ENCODE measurements at places on chromosomes 12 and 14. TPM values are rescaled to one million over a fixed set of nuclear protein-coding genes. Genes with fewer than 3 reads are reported as not detected.

The ATN1 gene
- 83.7 TPM for total RNA-seq

The SLCO1B1 gene
- total RNA-seq: not detected

The PTGDR gene
- total RNA-seq: not detected

The RNASE7 gene
- 11.8 TPM for total RNA-seq

The GPD1 gene
- 0.37 TPM for total RNA-seq

The DERA gene
- total RNA-seq: 40.8 TPM

The SMIM41 gene
- not detected for total RNA-seq

The ATL1 gene
- 3.2 TPM for total RNA-seq

The CRACR2A gene
- not detected for total RNA-seq

The RPGRIP1 gene
- not detected for total RNA-seq

- H3K4me1 ChIP-seq: no peaks in the 10 kb centered on the region
- DNase-seq: no peak
- no peaks in the 10 kb centered on the region for H3K27me3 ChIP-seq
- H3K27ac ChIP-seq: peak overlapping the region; percentile 50
These were observed 66.5 kb downstream of the TRAFD1 start for GRCh38 chr12:112191840-112192321.

GRCh38 chr12:95736631-95737030 lies 53.9 kb downstream of the NTN4 start:
- DNase-seq: no peak
- H3K27ac ChIP-seq: no peak overlapping the region
- no peaks in the 10 kb centered on the region for H3K27me3 ChIP-seq
- no peak overlapping the region for H3K4me3 ChIP-seq
- peaks cover 10% of the 10 kb centered on the region for H3K4me1 ChIP-seq

GRCh38 chr12:118140825-118141224 lies 4.9 kb downstream of the PEBP1 start:
- H3K4me3 ChIP-seq: no peak overlapping the region
- peaks cover 10% of the 10 kb centered on the region for H3K4me1 ChIP-seq
- peaks cover 70% of the 10 kb centered on the region for H3K36me3 ChIP-seq
- H3K27me3 ChIP-seq: no peaks in the 10 kb centered on the region

GRCh38 chr14:98259881-98260280 lies 1012.1 kb downstream of the BCL11B start:
- H3K27ac ChIP-seq: no peak overlapping the region
- no peaks in the 10 kb centered on the region for H3K36me3 ChIP-seq
- DNase-seq: no peak
- H3K4me3 ChIP-seq: no peak overlapping the region
- H3K4me1 ChIP-seq: no peaks in the 10 kb centered on the region

DNA sequence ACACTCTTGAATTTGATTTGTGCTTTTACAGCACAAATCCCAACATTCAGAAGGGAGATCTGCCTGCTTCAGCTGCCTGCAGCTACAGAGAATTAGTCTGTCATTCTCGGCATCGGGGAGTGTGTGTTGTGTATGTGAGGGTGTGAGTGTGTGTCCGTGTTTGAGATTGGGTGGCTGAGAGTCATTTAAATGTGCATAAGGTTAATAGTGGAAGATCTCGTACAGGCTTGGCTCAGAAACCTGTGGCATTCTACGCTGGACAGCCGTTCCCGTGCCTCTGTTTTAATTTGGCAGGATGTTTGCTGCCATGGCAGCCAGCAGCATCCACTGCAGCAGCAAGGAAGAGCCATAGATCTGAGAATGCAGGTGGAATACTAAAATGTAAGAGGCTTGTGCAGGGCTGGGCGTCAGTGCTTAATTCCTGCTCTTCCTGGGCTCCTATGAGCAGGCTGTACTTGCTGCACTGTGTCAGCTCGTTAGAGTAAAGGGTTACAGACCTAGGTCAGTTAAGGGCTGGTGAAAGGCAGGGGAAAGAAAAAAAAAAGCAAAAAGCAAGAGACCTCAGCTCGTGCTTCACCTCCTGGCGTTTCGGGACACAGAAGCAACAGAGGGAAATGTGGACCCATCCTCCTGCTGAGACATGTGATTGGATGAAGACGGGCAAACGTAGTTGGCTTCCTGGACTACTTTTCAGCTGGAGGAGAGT lies 205.4 kb downstream of the NAV3 start:
- no peaks in the 10 kb centered on the region for H3K36me3 ChIP-seq
- no peaks in the 10 kb centered on the region for H3K27me3 ChIP-seq
- DNase-seq: no peak
- H3K4me1 ChIP-seq: peaks cover 5% of the 10 kb centered on the region
- no peak overlapping the region for H3K27ac ChIP-seq
- no peak overlapping the region for H3K4me3 ChIP-seq

DNA sequence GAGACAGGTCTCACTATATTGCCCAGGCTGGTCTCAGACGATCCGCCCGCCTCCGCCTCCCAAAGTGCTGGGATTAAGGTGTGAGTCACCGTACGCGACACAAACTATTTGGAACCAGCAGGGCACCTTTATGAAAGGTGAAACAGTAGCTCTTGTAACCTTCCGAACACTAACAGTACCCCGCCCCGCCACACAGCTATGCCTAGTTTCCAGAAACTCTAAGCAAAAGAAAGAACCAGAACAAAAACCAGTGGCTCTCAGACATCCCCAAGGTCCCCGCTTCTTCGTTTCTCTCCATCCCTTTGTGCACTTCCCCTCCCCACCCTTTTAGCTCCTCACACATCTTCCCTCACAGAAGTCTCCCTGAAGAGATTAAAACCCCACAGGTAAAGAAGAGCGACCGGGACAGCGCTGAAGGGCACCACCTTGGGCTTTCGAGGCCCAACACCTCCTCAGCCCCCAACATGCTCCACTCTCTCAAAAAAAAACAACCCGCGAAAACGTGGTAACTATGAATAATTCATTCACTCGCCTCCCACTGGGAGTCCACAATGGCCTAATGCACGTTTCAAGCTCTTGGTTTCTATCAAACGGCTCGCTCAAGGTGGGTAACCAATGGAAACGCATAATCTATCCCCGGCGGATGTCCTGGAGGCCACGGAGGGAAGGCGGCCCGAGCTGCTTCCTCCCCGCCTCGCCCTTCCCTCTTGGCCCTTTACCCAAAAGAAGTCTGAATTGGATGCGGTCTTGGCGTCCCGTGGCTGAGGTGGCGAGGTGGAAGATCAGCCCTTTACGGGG lies 877 bp downstream of the BAG5 start:
- peak; percentile 31 for DNase-seq
- peak overlapping the region; percentile 93 for H3K4me3 ChIP-seq
- H3K27ac ChIP-seq: peak overlapping the region; percentile 85
- H3K4me1 ChIP-seq: peaks cover 19% of the 10 kb centered on the region
- peaks cover 37% of the 10 kb centered on the region for H3K36me3 ChIP-seq
- H3K27me3 ChIP-seq: no peaks in the 10 kb centered on the region

DNA sequence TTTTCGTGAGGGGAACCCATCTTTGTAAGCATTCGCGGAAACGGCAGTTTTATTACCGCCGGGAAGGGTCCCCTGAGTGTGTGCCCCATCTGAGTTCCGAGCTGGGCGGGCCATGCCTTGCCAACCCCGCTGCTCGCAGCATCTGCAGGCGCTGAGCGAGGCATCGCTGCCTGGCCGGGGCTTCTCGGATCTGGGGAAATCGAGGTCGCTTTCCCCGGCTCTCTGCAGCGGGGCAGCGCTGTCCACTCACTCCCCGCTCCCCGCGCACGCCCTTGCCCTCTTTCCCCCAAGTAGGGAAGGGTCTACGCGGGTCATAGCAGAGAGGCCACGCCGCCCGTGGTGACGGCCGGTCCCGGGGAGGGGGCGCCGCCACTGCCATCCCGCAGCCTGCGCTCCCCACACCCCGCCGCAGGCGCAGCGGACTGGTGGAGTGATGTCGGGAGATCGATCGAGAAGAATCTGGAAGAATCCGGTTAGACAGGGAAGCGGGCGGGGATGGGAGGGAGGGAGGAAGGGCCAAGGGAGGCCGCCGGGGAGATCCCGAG lies 507 bp upstream of the FKBP4 start:
- H3K36me3 ChIP-seq: peaks cover 34% of the 10 kb centered on the region
- H3K4me1 ChIP-seq: peaks cover 11% of the 10 kb centered on the region
- peak overlapping the region; percentile 72 for H3K4me3 ChIP-seq
- peaks cover 1% of the 10 kb centered on the region for H3K27me3 ChIP-seq

- H3K27me3 ChIP-seq: no peaks in the 10 kb centered on the region
- no peak overlapping the region for H3K4me3 ChIP-seq
- H3K27ac ChIP-seq: no peak overlapping the region
- DNase-seq: no peak
- peaks cover 16% of the 10 kb centered on the region for H3K4me1 ChIP-seq
These were observed 6.0 kb upstream of the PCNX1 start for GRCh38 chr14:70901269-70901668.

GRCh38 chr12:27143256-27144069 lies 61.1 kb upstream of the C12orf71 start:
- H3K4me1 ChIP-seq: no peaks in the 10 kb centered on the region
- H3K36me3 ChIP-seq: no peaks in the 10 kb centered on the region
- no peak for DNase-seq
- no peak overlapping the region for H3K4me3 ChIP-seq

DNA sequence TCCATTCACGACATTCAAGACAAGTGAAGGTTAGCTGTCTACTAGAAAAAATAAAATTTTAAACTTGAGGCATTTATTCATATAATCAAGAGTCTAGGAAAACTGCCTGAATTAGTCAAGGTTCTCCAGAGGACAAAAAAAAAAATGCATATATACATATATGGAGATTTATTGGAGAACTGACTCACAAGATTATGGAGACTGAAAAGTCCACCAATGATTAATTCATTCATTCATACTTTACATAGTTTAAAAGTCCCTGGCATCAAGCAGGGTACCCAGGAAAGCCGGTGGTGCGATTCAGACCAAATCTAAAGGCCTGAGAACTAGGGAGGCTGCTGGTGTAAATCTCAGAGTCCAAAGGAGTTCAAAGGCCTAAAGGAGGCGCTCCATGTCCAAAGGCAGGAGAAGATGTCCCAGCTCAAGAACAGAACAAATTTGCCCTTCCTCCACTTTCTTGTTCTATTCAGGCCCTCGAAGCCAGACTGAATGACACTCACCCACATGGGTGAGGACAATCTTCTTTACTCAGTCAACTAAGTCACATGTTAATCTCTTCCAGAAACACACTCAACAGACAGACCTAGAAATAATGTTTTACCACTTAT lies 64.3 kb downstream of the ANKS1B start:
- H3K4me3 ChIP-seq: no peak overlapping the region
- H3K4me1 ChIP-seq: peaks cover 34% of the 10 kb centered on the region
- H3K27ac ChIP-seq: peak overlapping the region; percentile 12
- no peaks in the 10 kb centered on the region for H3K36me3 ChIP-seq
- no peak for DNase-seq

- peak overlapping the region; percentile 88 for H3K27ac ChIP-seq
- no peak for DNase-seq
- peaks cover 12% of the 10 kb centered on the region for H3K36me3 ChIP-seq
These were observed 32.5 kb upstream of the EVL start for GRCh38 chr14:100032738-100033137.

DNA sequence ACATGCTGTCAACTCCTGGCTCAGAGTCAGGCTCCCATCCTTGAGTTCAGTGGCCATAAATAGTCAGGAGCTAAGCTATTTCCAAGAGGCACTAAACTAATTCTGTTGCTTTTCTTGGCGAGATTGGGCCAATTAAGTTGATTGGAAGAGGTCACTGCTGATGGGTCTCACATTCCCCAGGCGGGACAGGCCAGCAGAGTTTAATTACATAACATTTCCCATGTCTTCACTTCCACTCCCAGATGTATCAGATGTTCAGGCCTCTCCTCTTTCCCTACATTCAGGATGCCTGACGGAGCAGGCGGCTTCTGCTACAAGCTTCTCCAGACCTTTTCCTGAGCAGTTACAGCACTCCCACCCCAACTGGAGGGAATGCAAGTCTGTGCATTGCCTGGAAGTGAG lies 5.3 kb downstream of the NTF3 start:
- H3K27me3 ChIP-seq: no peaks in the 10 kb centered on the region
- no peak overlapping the region for H3K27ac ChIP-seq
- no peak overlapping the region for H3K4me3 ChIP-seq

DNA sequence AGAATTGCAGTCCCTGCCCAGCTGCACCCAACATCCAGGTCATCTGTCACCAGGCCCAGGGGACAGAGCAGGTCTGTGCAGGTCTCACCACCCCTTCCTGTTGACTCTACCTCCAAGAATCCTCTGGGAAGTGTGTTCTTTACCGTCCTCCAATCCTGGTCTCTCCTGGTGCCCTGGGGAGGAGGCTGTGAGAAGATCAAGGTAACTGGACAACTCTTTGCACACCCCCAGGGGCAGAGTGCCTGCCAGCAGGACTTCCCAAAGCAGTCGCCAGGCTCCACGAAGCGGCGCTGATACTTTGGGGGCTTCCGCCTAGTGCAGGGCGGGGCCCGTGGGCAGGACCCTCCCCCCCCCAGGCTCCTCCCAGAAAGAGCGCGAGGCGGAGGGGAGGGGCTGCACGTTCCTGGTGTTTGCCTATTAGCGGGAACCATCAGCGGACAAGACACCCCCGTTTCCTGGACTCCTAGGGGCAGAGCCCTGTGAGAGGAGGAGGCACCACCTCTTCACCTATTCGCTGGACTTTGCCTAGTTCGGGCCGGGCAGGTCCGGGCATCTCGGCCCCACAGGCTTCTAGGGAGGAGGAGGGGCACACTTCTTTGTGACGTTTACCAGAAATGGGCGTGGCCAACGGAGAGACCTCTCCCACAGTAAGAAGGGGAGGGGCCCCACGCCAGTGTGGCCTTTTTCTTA lies 918.0 kb downstream of the AACS start:
- DNase-seq: peak; percentile 88
- no peaks in the 10 kb centered on the region for H3K4me1 ChIP-seq
- H3K27me3 ChIP-seq: no peaks in the 10 kb centered on the region
- H3K4me3 ChIP-seq: peak overlapping the region; percentile 82
- peak overlapping the region; percentile 83 for H3K27ac ChIP-seq

DNA sequence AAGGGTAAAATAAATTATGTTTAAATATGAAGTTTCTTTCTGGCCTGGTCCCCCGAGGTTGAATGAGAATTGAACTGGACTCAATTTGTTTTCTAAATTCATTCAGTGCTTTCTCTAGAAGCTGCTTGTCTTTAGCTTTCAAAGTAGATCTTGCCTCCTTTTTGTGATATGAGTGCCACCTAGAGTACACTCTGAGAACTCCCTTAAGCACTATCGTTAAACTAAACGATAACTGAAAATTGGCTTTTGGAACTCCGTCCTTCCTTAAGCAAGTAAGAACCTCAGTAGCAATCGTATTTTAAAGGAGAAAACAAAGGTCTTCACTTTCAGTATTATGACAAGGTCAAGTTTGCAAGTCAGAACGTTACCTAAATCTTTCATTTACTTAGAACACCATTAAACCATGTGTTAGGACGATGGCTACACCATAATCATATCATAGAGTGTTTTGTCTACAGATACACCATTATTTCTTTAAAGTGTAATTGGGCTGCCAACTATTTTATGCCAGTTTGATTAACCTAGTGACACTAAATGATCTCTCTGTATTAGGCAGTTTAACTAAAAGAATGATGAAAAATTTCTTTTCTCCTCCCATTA lies 364.8 kb downstream of the SNAPC1 start:
- DNase-seq: peak; percentile 69
- no peak overlapping the region for H3K4me3 ChIP-seq
- peaks cover 35% of the 10 kb centered on the region for H3K27me3 ChIP-seq
- no peaks in the 10 kb centered on the region for H3K4me1 ChIP-seq
- no peak overlapping the region for H3K27ac ChIP-seq
- no peaks in the 10 kb centered on the region for H3K36me3 ChIP-seq

- no peak overlapping the region for H3K27ac ChIP-seq
- no peak overlapping the region for H3K4me3 ChIP-seq
- DNase-seq: no peak
- no peaks in the 10 kb centered on the region for H3K27me3 ChIP-seq
- peaks cover 5% of the 10 kb centered on the region for H3K4me1 ChIP-seq
These were observed 15.8 kb upstream of the ERGIC2 start for GRCh38 chr12:29396774-29397173.

GRCh38 chr14:91272341-91273272 lies 28.1 kb upstream of the GPR68 start:
- no peaks in the 10 kb centered on the region for H3K27me3 ChIP-seq
- H3K4me3 ChIP-seq: no peak overlapping the region
- no peak for DNase-seq
- H3K4me1 ChIP-seq: no peaks in the 10 kb centered on the region

Measured in MCF 10A (cell line).